Activated naive CD4-positive, alpha-beta T cell treated with anti-CD3 and anti-CD28 coated beads, Interleukin-2, amount 10 ng/mL, durations not matched to agents 7 days and 5 days (primary cell): ENCODE measurements at places on chromosomes 16 and 17.

DNA sequence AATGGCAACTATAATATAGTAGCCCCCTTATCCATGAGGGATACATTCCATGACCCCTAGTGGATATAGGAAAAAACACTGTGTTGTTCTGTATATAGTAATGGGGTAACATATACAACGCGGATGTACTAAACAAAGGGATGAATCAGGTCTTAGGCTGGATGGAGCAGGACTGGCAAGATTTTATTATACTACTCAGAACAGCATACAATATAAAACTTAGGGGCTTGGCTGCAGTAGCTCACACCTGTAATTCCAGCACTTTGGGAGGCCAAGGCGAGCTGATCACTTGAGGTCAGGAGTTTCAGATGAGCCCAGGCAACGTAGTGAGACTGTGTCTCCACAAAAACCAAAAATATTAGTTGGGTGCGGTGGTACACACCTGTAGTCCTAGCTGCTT is 26.8 kb downstream of the VMP1 start:
- no peak overlapping the region for H3K4me3 ChIP-seq
- peaks cover 12% of the 10 kb centered on the region for H3K36me3 ChIP-seq
- no peaks in the 10 kb centered on the region for H3K27me3 ChIP-seq
- no peak for DNase-seq

DNA sequence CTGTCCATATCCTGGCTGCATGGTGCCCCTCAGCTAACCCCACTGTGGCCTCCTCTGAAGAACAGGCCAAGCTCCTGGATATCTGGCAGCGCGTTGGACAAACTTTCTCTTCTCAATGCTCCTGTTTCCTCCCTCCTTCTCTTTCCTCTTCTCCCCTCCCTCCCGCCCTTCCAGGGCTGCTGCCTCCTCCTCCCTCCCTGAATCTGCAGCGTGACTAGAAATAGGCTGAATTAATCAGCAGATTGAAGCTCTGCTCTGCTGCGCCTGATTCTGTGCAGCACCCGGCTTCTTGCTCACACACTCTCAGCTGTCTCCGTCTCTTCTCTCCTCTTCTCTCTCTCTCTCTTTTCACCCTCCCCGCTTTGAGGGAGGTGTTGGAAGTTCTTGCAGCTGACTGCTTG is 19.8 kb downstream of the TMEM94 start:
- H3K27me3 ChIP-seq = no peaks in the 10 kb centered on the region
- no peaks in the 10 kb centered on the region for H3K4me1 ChIP-seq
- H3K4me3 ChIP-seq = no peak overlapping the region
- H3K36me3 ChIP-seq = peaks cover 15% of the 10 kb centered on the region
- DNase-seq = no peak

GRCh38 chr16:89015271-89015859 is 38.4 kb upstream of the CBFA2T3 start:
- H3K27ac ChIP-seq = no peak overlapping the region
- H3K4me3 ChIP-seq = no peak overlapping the region

DNA sequence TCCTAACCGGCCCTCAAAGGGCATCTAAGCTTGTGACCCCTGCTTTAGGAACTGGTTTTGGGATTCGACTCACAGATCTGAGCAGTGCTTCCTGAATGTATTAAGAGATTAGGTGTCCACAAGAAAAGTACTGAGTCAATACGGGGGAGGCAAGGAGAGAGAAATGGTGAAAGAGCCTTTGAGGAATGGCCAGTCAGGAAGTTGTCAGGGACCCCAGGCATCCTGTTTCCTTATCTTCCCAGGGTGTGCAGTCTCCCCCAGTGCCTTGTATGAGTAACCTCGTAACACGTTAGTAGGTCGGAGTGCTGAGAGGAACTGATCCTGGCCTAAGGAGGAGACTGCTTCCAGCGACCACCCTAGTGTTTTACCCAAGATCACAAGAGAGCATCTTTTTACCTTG is 16.4 kb upstream of the TMED6 start:
- H3K36me3 ChIP-seq = peaks cover 64% of the 10 kb centered on the region
- no peak for DNase-seq
- H3K27ac ChIP-seq = no peak overlapping the region
- peaks cover 5% of the 10 kb centered on the region for H3K4me1 ChIP-seq
- H3K27me3 ChIP-seq = no peaks in the 10 kb centered on the region

DNA sequence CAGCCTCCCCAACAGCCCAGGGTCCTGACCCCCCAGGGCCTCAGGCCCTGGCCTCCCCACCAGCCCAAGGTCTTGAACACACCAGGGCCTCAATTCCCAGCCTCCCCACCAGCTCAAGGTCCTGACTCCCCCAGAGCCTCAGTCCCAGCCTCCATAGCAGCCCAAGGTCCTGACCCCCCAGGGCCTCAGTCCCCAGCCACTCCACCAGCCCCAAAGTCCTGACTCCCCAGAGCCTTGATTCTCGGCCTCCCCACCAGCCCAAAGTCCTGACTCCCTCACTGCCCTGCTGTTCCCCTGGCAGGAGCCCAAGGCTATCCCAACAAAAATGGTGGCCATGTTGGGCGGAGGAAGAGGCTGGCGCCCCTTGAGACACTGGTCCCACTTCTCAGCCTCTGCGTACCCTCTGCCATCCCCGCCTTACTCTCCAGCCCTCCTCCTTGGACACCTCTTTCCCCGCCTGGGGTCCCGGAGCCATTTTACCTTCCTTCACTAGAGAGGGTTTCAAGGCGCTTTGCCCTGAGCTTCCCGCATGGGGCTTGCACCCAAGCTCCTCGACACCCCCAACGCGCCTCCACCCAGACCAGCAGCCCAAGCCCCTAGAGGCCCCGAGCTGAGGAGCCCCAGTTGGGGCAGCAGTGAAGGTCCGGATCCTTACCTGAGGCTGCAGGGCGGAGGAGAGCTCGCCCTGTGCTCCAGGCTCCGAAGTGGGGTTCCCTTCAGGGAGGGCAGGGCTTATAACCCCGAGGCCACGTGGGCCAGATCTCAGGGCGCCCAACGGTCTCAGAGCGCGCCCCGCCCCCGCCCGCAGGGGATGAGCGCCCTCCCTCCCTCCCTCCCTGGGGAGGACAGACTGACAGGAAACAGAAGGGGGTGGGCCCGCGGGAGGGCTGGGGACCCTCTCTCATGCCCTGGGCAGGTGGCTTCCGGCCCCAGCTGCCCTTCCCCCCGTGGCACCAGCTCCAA is 3.5 kb upstream of the TSPOAP1 start:
- H3K4me3 ChIP-seq = peak overlapping the region; percentile 99
- H3K36me3 ChIP-seq = peaks cover 41% of the 10 kb centered on the region
- H3K4me1 ChIP-seq = peaks cover 39% of the 10 kb centered on the region
- peaks cover 19% of the 10 kb centered on the region for H3K27me3 ChIP-seq
- peak overlapping the region; percentile 99 for H3K27ac ChIP-seq
- DNase-seq = peak; percentile 96

- peaks cover 3% of the 10 kb centered on the region for H3K36me3 ChIP-seq
- H3K27me3 ChIP-seq = peaks cover 10% of the 10 kb centered on the region
- H3K4me3 ChIP-seq = no peak overlapping the region
- H3K27ac ChIP-seq = peak overlapping the region; percentile 2
- peaks cover 53% of the 10 kb centered on the region for H3K4me1 ChIP-seq
- peak; percentile 31 for DNase-seq
Measured at GRCh38 chr16:82660075-82660645, 33.4 kb downstream of the CDH13 start.

DNA sequence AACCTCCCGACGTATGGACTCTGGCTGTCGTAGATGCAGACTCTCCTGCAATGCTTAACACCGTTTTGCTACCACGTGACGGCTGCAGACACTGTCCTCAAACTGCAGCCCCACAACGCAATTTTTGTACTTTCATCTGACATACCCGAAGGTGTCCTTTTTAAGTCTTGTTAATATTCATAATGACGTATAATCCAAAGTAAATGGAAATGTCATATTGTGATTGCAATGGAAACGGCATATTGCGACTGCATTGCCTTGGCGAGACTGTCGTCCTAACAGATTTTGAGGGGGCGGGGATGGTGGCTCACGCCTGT is 79.3 kb upstream of the TBC1D3K start:
- H3K4me3 ChIP-seq = no peak overlapping the region
- no peak overlapping the region for H3K27ac ChIP-seq
- no peaks in the 10 kb centered on the region for H3K36me3 ChIP-seq
- DNase-seq = no peak

DNA sequence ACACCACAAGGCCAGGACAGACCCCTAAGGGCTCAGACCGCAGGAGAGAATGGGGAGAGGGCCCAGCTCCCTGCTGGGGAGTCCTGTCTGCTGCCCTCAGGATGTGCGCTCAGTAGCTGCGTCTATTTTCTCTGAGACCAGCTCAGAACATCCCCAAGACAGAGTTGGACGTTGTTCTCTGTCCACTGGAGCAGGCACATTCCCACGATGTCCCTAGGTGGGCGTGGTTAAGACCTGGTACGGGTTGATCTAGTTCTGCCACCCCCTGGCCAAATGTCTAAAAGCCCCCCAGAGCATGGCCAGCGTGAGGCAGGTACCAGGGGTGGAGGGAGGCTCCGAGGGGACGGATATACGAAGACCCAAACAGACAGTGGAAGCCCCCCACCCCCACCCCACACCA is 842 bp upstream of the CALB2 start:
- peaks cover 3% of the 10 kb centered on the region for H3K4me1 ChIP-seq
- H3K27me3 ChIP-seq = peaks cover 51% of the 10 kb centered on the region
- no peak overlapping the region for H3K27ac ChIP-seq
- no peak for DNase-seq
- H3K4me3 ChIP-seq = no peak overlapping the region

GRCh38 chr17:57532966-57533365 is 212.1 kb downstream of the CCDC182 start:
- peaks cover 36% of the 10 kb centered on the region for H3K4me1 ChIP-seq
- no peak overlapping the region for H3K27ac ChIP-seq
- no peaks in the 10 kb centered on the region for H3K27me3 ChIP-seq
- DNase-seq = no peak
- H3K4me3 ChIP-seq = no peak overlapping the region

- no peaks in the 10 kb centered on the region for H3K4me1 ChIP-seq
- no peak overlapping the region for H3K4me3 ChIP-seq
- H3K27ac ChIP-seq = no peak overlapping the region
Measured at GRCh38 chr16:86349338-86349900, 160.9 kb upstream of the FOXF1 start.

DNA sequence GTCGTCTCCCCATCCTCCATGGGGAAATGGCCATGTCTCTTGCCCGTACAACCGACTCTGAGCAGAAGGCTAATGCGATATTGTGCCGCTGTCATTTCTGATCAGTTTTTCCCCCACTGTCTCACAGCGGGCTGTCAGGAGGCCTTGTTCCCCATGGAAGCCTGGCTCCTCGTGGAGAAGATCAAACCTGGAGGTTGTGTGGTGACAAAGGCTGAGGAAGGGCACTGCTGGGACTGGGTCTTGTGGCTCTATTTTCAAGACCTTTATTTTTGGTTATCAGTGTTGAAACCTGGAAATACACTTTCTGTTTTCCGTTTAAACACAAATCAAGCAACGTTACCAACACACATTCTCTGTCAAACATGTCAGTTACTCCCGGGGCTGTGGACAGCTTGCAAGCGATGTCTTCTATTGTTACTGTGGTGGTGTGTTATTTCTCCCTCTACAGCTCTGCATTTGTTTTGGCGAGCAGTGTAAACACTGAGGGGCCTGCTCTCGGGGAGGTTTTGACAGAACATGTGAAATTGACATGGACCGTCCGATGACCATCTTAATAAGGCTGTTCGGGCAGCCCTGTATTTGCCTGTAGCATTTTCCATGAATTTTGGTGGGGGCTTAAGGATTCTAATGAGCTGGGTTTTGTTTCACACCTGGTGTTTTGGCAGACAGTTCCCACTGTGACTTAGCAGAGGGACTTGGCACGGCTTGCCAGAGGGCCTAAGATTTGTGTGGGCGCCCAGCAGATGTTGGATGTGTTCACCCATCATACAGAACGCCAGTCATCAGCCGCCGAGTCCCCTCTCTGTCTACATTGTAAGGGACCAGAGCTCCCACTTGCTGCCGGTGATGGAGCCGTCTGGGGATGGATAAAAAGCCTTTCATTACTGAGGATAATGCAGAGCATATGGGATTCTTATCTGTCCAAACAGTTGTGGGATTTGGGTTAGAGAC is 12.5 kb downstream of the RBFOX1 start:
- no peaks in the 10 kb centered on the region for H3K4me1 ChIP-seq
- H3K27me3 ChIP-seq = no peaks in the 10 kb centered on the region
- H3K36me3 ChIP-seq = no peaks in the 10 kb centered on the region

DNA sequence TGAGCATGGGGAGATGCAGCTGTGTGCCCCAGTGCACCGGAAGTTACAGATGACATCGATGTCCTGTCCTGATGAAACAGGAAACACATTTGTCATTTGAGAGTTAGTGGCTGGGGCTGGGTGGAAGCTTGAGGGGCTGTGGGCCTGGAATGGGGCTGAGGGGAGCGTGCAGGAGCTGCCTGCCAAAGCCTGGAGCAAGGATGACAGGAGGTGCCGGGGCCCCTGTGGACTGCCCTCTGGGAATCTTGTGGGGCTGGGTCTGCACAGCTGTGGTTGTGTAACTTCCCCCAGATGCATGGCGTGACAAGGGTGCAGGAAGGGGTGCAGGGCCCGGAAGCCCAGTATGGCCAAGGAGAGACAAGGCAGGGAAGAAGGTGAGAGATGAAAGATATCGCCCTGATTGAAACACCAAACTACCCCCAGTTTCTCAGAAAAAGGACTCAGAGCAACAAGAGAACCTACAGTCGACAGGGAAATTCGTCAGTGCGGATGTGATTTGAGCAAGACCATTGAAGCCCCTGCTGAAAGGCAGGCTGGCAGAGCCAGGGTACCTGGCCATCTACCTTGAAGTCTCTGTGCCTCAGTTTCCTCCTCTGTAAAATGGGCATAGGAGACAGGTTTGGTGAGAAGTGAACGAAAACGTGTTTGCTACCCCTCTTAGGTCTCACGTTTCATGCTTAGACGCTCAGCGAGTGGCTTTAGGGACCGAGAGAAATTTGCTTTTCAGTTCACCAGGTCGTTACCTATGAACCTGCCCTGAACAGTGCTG is 8.8 kb downstream of the MMP25 start:
- peaks cover 80% of the 10 kb centered on the region for H3K4me1 ChIP-seq
- peak overlapping the region; percentile 94 for H3K27ac ChIP-seq
- no peaks in the 10 kb centered on the region for H3K27me3 ChIP-seq
- DNase-seq = peak; percentile 72
- peaks cover 47% of the 10 kb centered on the region for H3K36me3 ChIP-seq

- no peak overlapping the region for H3K27ac ChIP-seq
- DNase-seq = no peak
- H3K4me3 ChIP-seq = no peak overlapping the region
- H3K36me3 ChIP-seq = no peaks in the 10 kb centered on the region
- H3K4me1 ChIP-seq = peaks cover 2% of the 10 kb centered on the region
Measured at GRCh38 chr17:20066253-20066652, 57.1 kb downstream of the SPECC1 start.
